ENCODE measurements at places on chromosomes 7 and 10. TPM values are rescaled to one million over a fixed set of nuclear protein-coding genes. Genes with fewer than 3 reads are reported as not detected.

The CRHR2 gene
- not detected for total RNA-seq

The PALD1 gene
- total RNA-seq = 0.18 TPM

The HIPK2 gene
- 28.8 TPM for total RNA-seq

The EMX2 gene
- total RNA-seq = 1.1 TPM
